ENCODE measurements at places on chromosomes 13 and 19. TPM values are rescaled to one million over a fixed set of nuclear protein-coding genes. Genes with fewer than 3 reads are reported as not detected.

DNA sequence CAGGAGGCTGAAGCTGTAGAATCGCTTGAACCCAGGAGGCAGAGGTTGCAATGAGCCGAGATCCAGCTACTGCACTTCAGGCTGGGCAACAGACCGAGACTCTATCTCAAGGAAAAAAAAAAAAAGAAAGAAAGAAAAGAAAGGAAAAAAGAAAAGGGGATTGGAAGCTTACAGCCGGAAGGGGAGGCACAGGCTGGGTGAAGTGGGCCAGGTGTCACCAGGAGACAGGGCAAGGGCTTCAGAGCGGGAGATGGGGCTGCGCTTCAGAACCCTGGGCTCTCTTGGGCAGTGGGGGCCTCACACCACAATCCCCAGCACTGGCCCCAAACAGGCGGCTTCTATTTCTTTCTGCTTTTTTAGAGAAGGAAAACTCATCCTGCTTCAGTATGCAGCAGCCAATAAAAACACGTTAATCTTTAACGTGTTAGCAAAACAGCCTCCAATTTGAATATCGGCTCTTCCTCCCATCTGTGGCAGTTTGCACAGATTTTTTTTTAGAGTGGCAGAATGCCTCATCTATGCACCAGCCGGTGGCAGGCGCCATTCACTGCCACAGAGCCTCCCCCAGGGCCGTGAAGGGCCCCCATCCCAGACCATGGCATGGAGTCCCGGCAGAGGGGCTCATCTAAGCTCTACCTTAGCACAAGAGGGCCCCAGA lies 46.6 kb upstream of the C19orf12 start:
- no peak for DNase-seq

Gene IGSF23
- not detected for total RNA-seq

DNA sequence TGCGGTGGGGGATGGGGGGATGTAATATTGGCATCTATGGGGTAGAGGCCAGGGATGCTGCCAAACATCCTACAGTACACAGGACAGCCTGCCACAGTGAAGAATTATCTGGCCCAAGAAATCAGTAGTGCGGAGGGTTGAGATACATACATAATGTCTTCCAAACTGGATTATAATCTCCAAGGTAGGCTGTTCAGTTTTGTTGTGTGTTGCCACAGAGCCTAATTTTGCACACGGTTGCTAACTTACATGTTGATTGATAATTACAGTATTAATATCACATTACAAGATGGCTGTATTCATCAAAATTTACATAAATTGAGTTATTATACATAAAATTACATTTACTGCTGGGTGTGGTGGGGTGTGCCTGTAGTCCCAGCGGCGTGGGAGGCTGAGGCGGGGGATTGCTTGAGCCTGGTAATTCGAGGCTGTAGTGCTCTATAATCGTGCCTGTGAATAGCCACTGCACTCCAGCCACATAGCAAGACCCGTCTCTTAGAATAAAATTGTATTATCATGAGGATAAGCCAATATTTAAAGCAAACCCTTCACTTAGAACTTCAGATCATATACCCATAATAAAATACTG lies 8.1 kb downstream of the POMP start:
- DNase-seq, result no peak

Gene GNG14
- total RNA-seq, result not detected

DNA sequence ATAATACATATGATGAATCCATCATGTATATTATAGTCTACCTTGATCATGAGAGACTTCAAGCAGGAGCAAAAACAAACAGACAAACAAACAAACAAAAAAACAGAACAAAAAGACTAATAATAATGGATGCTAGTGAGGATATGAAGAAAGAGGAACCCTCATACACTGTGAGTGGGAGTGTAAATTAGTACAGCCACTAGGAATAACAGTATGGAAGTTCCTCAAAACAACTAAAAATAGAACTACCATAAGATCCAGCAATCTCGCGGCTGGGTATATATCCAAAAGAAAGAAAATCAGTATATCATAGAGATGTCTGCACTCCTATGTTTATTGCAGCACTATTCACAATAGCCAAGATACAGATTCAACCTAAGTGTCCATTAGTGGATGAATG lies 7.0 kb upstream of the DLEU7 start:
- DNase-seq, result no peak

Gene URAD
- not detected for total RNA-seq

DNA sequence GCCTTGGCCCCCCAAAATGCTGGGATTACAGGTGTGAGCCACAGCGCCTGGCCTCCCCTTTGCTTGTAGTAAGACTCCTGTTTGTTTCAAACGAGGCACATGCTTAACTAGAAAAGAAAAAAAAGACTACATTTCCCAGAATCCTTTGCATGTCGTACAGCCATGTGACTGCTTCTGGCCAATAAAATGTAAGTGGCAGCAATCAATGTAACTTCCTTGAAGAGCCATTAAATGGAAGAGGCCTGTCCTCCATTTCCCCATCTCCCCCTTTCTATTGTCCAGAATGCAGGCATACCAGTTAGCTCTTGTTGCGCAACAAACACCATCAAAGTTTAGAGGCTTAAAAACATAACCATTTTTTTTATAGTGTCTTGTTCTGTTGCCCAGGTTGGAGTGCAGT lies 10.4 kb upstream of the GPR32 start:
- DNase-seq, result no peak

GRCh38 chr13:44263751-44264620 lies 109.6 kb upstream of the SERP2 start:
- DNase-seq, result no peak

DNA sequence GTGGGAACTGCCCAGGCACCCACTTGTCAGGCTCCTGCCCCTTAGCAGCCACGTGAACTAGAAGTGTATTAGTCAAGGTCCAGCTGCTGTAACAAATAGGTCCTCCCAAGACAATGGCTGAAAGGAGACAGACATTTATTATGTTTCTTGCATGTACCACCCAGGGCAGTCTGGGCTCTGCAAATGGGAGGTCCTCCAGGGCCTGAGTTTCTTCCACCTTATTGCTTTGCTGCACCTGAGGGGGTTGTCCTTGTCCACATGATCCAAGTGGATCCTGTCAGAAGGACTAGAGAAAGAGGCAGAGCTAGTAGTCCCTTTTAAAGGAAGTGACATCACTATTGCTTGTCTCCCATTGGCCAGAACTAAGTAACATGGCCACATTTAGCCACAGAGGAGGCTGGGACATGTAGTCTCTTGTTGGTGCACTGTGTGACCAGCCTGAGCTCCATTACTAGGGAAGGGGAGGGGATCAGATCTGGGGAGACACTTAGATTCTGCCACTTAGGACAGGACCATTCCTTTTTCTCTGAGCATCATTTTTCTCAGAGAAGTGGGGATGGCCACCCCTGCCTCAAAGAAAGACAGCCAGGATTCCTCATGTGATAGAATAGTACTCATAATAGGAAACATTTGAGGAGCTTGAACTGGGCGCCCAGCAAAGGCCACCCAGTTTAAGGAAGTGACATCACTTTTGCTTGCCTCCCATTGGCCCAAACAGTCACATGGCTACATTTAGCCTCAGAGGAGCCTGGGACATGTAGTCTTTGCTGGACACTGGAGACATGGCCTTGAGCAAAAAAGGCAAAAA lies 15.1 kb downstream of the CC2D1A start:
- peak; percentile 56 for DNase-seq

All from activated CD4-positive, alpha-beta memory T cell treated with anti-CD3 and anti-CD28 coated beads for 36 hours (primary cell).